Cardiac fibroblast (primary cell): ENCODE measurements at places on chromosomes 12 and 14.

- no peak for DNase-seq
Measured at GRCh38 chr12:126776026-126776655, 1490.8 kb upstream of the TMEM132C start.

GRCh38 chr12:76329159-76329558 is 19.1 kb downstream of the BBS10 start:
- peak; percentile 88 for DNase-seq

- no peak for DNase-seq
Measured at GRCh38 chr12:22272335-22273151, 62.0 kb downstream of the ST8SIA1 start.

DNA sequence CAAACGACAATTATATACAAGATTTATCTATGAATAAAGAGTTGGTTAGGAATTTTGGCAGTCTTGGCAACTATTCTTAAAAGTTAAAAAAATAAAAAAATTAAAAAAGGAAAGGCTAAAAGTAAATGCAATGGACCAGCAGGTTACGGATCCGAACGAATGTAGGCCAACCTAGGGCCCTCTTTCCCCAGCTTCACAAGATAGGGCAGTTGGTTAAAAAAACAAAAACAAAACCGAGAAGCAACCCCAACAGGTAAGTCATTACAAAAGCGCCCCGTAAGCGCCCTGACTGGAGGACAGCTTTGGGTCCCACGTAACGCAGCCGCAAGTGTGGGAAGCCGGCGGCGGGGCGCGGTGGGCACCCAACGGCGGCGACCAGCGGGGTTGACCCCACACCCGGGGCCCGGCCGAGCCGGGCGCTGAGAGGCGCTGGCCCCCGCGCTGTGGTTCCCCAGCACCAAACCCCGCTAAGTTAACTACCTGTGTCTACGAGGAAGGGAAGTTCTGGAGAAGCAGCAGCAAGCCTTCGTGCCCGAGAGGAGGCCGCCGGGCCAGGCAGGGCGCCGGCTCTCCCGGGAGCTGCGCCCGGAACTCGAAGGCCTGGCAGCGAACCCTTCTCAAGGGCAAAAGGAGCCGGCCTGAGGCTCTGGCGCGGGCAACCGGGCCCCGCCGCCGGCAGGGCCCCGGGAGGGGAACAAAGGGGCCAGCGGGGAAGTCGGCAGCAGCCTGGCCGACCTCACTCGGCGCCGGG is 882 bp downstream of the HECTD1 start:
- no peak for DNase-seq

- no peak for DNase-seq
Measured at GRCh38 chr12:86929962-86930361, 673.8 kb upstream of the MGAT4C start.

DNA sequence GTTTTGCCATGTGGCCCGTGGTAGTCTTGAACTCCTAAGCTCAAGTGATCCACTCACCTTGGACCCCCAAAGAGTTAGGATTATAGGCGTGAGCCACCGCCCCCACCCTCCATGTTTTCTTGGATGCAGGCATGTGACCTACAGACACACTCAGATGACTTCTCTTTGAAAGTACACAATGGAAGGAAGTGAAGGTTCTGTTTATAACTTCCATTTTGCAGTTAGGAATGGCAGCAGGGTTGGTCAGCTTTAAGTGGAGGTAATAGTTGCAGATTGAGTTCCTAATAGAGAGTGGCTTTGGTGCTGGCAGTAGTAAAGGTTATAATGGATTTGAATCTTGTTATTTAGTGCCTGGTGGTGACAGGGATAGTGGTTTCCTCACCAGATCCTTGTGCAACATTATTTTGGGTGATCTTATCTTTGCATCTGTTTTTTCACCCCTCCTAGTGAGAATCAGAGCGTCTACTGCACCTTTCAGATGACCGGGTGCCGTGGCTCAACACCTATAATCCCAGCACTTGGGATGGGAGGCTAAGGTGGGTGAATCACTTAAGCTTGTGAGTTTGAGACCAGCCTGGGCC is 15.3 kb downstream of the LARP4 start:
- no peak for DNase-seq

DNA sequence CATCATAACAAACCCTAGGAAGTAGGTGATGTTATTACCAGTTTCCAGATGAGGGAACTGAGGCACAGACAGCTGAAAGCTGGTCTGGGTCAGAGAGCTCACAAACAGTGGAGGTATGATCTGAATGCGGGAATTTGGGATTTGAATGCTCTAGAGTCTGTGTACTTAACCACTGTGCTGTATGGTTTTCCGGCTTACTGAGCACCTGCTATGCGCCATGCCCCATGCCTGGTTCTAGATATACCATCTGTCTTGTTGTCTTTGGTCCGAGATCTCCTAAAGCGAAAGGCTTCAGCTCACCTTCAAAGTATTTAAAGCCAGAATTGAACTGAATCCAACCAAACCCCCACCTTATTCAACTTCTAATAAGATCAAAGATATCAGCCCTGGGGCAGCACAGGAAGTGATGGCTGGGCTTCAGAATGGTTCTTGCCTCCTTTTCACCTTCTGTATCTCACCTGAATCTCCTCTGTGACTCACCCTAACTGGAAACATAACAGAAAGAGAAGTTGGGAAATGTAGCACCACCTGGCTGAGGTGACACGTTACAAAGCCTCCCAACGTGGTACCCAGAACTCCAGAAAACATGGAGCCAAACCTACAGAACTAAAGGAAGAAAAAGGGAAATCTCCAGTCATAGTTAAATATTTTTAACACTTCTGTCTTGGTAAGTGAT is 54.3 kb downstream of the PRMT8 start:
- DNase-seq = no peak
